ENCODE measurements at places on chromosomes 4 and X.

DNA sequence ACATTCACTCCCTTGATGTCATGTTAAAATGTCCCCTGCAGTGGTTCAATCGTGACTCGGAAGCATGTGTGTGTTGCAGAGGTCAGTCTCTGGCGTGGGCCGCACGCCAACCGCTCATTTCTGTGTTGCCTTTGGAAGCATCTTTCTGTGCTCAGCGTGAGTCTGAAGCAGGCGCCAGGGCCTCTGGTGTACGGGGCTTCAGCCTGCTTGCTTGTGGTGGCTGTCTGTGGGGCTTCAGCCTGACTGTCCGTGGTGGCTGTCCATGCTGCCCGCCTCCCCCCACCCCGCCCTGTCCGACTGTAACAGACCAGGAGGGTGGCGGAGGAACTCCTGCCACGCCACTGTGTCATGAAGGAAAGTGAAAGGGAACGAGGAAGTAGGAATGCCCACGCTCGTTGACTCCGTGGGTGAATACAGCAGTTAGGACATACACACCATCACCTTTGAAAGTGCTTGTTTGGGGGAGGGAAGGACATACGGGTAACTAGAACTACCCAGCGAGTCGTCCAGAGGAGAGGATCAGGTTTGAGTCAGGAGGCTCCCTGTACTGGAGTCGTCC, 14.7 kb upstream of the CLCN4 start:
- no peak for DNase-seq

- no peak for DNase-seq
Measured at GRCh38 chr4:120839974-120840751, 82.4 kb downstream of the PRDM5 start.

DNA sequence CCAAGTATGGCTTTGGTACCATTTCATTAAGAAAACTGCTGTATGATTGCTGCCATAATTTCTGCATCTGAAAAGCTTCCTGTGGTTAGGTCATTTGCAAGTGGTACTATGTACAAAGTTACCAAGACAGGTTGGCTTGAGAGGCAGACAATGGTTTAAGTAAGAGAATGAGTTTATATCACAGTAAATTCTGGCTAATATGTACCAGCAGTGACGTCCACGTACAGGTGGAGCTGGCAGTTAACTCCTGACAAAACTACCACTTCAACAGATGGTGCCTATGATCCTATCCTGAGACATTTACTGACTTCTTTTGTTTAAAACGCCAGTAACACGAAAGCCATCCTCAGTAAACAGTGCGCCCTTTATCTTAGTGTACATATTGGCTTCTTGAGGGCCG, 198.4 kb downstream of the NR3C2 start:
- DNase-seq = no peak

GRCh38 chrX:140866446-140866845, 135.9 kb upstream of the SPANXB1 start:
- DNase-seq = no peak

GRCh38 chr4:84954982-84955567, 11.4 kb downstream of the WDFY3 start:
- DNase-seq = no peak

GRCh38 chrX:130176354-130176776, 4.6 kb downstream of the RAB33A start:
- no peak for DNase-seq
